ENCODE measurements at places on chromosomes 1 and 21.

DNA sequence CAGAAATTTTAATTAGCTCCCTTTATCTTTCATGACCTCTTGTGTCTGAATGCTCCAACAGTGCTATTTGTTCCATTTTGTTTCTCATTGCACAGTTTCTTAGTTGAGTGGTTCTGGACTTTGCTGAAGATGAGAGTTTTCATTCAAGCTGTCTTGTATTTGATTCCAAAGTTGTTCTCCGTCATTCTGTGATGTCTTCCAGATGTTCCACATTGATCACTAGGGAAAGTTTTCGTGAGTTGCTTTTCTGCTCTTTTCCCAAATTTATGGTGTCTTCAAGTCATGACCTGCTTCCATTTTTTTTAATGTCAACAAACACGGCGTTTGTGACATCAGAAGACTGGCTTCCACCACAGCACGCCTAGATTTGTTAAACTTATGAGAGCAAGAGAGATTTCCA lies 575.5 kb downstream of the MRPL39 start:
- DNase-seq = no peak

DNA sequence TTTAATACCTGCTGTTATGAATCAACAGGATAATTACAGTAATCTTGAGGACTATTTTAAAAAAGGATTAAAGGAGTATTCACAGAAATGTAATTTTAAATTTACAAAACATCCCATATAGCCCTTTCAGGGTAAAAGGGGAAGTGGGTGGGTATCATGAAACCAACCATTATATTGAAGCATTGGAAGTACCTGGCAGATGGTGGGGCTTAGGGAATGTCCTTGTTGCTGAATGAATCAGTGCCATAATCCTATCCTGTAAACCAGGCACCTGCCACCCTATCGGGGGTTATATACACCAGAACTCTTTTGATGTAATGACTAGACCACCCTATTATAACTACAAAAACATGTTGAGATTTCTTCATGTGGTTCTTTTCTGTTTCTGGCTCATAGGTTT lies 30.4 kb downstream of the CDC14A start:
- no peak for DNase-seq

GRCh38 chr21:35624901-35625300 lies 435.4 kb downstream of the SETD4 start:
- DNase-seq = peak; percentile 59

GRCh38 chr1:2564815-2565374 lies 8.7 kb downstream of the TNFRSF14 start:
- no peak for DNase-seq

DNA sequence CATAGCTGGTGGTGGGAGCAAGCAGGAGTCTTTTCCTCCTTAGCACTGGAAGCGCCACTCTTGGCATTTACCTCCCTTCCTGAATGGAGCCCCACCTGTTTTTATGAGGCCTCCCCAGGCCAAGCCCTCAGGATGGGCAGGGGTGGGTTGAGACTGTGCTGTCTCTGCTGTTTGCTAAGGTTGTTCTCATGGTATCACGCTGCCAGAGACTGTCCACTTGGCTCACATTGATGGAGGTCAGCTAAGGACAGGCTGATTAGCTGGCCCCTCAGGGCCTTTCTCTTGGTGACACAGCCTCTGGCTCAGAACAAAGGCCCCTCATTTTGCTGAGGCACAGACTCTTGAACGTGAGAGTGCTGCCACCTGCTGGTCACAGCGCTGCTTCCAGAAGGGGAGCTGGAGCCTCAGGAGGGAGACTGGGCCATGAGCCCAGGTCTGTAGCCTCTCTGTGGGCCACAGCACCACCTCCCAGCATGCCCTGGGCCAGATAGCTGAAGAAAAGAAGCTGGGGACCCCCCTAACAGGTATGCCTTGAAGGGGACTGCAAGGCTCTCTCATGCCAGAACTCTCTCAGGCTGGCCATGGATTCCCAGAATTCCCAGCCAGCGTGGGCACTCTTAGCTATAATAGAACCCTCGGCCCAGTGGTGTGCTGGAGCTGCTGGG lies 85.6 kb downstream of the CD58 start:
- DNase-seq = peak; percentile 85

GRCh38 chr21:45078877-45079281 lies 4.5 kb downstream of the ADARB1 start:
- DNase-seq = peak; percentile 89

DNA sequence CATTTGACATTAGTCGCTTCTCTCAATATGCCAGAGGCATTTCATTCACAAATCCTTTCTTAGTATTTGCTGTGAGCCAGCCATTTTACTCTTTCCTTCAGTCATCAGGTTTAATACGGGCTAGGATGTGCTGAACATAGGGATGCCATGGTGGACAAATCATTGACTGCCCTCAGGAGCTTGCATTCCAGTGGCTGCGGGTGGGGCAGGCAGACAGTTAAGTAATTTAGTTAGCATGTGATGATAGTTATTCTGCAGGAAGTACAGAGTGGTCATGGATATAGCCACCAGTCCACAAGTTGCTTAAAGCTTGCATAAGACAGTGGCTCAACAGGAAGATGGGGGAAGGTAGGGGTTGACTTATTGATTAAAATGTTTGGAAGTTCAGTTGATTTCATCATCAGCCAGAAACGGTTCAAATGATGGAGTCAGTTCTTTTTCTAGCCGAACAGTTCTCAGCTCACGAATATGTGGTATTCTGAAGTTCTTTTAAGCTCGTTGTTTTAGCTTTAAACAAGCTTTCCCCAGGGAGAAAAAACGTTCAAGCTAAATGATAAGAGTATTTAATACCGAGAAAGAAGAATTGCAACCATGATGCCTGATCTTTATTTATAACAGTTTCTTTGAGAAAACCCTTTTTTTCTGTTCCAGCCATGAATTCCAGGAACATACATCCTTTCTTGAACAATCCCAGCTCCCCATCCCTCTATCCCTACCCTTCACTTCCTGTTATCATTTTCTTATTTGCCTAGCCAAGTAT lies 1.4 kb downstream of the SLC22A15 start:
- DNase-seq = peak; percentile 88

DNA sequence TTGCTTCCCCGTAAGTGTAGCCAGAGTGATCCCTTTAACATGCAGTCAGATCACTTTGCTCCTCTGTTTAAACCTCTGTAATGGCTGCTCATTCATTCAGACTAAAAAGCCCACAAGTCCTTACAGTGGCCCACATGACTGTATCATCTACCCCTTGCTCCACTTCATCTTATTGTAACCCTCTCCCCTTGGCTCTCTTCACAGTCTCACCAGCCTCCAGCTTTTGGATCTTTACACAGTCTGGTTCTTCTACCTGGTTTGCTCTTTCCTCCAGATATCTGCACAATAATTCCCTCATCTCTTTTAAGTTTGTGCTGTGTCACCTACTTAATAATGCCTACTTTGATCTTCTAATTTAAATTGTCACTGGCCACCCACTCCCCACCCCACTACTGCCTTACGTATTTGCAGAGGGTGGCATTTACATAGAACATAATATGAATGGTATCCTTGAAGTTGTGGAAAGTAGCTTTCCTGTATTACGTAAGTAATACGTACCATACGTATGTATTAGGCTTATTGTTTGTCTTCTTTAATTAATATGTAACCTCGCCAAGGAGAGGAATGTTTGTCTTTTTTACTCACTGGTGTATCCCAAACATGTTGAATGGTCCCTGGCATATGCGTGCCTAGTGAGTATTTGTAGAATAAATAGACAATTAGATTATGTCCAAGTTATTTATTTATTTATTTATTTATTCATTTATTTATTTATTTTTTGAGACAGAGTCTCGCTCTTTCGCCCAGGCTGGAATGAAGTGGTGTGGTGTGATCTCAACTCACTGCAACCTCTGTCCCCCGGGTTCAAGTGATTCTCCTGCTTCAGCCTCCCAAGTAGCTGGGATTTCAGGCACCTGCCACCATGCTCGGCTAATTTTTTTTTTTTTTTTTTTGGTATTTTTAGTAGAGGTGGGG lies 48.6 kb downstream of the TSNAX start:
- DNase-seq = no peak

- DNase-seq = no peak
These were observed 130.2 kb downstream of the CHRM3 start for GRCh38 chr1:239516579-239516978.

DNA sequence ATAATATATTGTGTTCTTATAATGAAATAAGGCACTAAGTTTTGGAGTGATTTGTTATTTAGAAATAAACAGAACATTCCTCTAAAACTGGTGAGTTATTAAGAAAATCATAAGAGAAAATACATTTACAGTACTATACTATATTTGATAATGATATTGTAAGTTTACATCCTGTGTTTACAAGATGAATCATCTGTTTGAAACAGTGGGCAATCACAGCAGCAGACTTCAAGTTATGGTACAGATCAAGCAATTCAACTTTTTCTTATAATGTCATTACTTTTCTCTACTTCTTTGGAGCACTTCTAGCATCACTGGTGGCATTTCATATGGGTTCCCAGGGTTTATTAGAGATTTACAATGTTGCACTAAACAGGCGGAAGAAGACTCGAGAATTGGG lies 86.5 kb upstream of the BRINP3 start:
- no peak for DNase-seq

DNA sequence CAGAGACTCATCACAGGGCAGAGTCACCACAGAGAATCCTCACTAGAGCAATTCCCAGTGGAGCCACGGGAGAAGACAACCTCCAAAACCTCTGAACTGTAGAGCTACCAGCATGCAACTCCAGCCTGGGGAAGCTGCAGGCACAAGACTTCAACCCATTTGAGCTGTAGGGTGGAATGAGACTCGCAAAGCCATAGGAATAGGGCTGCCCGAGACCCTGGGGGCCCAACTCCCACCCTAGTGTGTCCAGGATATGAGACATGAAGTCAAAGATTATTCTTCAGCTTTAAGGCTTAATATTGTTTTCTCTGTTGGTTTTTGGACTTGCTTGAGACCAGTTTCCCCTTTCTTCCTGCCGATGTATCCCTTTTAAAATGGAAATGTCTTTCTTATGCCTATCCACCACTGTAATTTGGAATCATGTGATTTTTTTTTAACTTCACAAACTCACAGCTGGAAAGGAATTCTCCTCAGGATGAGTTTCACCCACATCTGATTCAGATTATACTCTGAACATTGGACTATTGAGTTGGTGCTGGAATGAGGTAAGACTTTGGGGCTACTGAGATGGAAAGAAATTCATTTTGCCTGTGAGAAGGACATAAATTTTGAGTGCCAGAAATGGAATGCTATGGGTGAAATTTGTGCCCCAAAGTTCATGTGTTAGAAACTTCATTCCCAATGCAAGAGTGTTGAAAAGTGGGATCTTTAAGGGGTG lies 59.6 kb upstream of the ST6GALNAC5 start:
- DNase-seq = no peak

DNA sequence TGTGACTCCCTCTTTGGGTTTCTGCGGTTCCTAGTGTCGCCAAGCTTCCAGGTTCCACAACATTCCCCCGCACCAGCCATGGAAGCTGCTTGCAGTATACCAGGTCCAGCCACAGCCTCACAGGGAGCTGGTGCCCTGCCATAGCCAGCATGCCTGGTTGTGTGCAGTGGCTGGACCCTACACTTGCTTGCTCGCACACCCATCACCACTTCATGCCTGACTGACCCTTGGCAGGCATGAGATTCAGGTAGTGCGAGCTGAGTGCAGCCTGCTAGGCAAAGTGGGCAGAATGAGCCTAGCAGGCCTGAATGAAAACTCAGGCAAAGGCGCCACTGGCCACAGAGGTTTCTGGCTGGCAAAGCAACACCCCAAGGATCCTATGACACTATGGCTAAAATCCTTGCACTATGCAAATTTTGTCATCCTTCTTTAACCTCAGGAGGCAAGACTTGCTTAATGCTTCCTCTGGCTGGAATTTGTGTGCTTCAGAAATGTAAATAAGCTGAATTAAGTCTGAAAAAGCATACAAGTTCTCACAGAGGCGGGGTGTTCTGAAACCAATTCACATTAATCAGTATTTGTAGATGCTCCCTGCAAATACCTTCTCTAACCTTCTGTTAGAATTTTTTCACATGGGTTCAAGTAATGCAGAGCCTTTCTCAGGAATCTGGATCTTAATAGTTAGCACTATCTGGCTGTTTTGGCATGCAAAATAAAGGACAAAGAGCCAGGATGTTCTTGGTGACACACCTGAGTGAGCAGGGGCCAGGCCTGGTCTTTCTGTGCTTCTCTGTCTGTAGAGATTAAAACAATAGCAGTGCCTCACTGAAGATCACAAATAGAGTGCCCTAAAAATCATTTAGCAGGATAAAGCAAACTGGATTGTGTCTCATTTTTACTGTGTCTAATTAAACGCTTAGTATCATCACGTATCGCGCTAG lies 256.9 kb downstream of the GPATCH2 start:
- DNase-seq = no peak

DNA sequence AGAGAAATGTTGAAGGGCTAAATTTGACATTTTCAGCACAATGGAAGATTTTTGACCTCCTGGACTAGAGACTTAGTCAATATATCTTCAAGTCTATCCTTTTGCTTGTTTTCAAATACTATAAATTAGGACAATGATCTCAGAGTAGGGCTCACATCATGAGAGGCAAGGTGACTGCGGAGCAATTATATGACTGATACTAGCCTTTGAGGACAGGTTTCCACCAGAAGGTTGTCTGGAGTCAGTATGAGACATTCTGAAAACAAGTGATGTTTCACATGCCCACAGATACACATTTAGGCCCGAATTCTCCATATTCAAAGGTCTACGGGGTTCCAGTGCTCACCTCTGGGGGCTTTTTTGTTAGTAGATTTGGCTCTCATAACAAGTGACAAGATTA lies 142.3 kb upstream of the SAMSN1 start:
- DNase-seq = no peak

GRCh38 chr1:167099851-167100250 lies 6.0 kb downstream of the STYXL2 start:
- no peak for DNase-seq

DNA sequence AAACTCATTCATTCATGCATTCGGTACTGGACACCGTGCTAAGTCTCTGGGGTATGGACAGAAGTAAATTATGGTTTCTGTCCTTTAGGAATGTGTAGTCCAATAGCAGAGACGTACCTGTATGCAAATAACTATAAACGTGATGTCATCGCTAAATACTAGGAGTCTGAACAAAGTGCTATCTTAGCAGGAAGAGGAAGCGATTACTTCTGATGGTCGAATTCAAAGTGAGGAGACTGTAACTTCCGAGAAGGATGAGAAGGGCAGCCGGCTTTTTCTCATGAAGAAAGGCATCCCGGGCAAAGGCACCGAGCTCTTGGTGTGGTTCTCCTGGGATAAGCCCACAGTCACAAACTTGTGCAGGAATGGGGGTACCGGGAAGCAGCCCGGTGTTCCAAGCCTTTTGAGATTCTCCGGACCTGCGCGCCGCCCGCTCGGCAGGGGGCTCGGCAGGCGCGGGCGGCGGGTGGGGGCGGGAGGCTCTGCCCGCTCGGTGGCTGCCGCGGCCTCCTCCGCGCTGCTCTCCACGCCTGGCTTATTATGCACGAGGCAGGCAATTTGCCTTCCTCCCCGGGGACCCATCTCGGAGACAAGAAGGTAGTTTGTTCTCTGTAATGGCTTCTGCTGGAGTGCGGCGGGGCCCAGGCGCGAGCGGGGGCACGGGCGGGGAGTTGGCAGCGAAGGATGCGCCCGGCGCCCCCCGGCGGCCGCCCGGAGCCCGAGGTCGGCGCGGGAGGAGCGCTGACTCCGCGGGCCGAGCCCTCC lies 67.5 kb upstream of the CD1D start:
- DNase-seq = peak; percentile 46

All from EH (cell line).